ENCODE measurements at places on chromosomes 3 and 15.

DNA sequence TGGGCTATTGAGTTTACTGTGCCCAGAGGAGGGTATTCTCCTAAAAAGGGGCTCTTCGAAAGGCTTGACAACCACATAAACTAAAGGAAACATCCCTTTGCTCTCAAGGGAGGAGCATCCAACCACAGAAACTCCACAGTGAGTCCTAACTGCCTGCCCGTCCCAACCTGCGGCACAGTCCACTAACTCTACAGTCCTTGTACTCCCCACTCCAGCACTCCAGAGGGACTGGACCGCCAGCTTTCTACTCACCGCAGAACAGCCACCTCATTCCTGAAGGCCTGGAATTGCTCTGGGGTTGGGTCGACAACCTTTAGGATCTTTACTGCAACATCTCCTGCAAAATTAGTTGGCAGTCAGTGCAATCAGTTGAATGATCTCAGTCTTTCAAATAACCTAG, 34.6 kb downstream of the MKRN2 start:
- DNase-seq, result no peak

- DNase-seq, result peak; percentile 72
Observed at GRCh38 chr3:52022323-52023100, 26.8 kb upstream of the RPL29 start.

GRCh38 chr3:176967522-176967921, 229.8 kb downstream of the TBL1XR1 start:
- no peak for DNase-seq

GRCh38 chr15:61503383-61503969, 274.4 kb upstream of the RORA start:
- no peak for DNase-seq

DNA sequence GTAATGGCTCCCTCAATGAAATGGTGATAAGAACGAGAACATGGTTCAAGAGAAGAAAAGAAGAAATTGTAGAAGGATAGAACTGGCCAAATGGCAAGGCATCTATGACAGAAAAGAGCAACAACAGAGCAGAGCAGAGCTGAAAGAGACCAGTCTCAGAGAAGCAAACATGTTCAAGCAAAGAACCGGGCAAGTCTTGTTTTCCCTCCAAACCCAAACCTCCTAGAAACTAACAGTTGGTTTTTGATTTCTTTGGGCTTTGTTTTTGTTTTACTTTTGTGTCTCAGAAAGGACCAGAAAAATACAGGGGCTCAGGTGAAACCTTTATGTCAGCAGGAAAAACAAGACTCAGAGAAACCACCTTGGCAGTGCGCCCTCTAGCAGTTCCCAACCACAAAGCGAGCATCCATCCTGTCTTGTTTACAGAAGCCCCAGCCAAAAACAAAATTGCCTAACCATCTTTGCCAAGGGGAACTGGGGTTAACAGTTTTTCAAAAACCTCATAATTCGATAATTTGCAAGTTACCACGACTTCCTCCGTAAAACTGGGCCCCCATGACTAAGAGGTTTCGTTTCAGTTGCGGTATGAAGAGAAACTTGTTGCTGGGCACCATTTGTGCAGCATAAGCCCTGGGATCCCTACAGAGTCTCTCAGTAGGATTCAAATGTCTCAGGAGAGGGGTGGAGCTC, 159.2 kb upstream of the SLC24A5 start:
- DNase-seq, result no peak

DNA sequence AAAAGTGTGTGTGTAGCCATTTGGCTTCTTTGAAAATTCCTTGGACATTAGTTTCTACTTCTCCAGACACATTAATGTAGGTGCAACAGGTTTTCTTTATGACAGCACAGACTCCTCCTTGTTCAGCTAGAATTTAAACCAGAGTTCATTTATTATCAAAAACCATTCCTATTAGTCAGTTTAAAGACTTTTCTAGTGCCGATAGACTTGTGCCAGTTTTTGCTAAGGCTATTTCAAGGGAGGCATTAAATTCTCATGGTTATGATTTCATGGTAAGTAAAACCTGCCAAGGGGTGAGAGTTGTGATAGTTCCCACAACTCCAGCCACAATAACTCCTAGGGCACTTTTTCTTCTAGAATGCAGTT, 20.6 kb upstream of the SENP7 start:
- no peak for DNase-seq

DNA sequence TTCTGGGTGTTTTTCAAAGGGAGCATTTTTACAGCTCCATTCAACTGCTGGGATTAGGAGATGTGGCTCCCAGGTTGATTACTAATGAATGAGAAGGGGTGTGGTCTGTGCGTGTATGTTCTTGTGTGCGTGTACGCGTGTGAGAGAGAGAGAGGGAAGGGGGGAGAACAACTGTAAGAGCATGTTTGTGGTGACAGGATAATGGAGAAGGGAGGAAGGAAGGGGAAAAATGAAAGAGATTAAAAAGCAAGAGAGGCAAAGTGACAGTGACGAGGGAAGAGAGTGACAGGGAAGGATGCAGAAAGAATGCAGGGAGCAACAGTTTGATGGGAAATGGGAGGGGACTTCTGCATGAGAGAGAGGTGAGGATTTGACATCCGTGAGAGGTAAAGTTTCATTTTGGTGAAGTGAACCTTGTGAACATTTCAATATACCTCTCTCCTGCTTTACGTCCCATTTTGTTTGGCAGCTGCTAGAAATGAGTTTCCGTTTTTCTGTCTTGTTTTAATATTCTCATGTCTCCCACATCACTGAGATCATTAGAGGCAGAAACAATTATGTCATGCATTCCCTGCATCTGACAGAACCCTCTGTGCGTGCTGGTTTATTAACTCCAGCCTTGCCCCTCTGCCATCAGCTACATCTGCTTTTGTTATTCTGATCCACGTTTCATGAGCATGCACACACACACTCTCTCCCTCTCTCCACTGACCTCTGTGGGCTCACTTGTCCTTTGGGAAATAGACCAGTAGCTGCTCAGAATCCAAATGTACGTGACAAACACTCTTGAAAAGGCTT, 161.6 kb downstream of the GAP43 start:
- peak; percentile 73 for DNase-seq

GRCh38 chr15:73926219-73927002, at the start of gene LOXL1:
LOXL1 (plus strand) TSS chr15:73926462; CDS start chr15:73926784, 322 bp downstream.
- peak; percentile 94 for DNase-seq

Measured in AG08395 (cell line).